ENCODE measurements at places on chromosomes 13 and 19.

GRCh38 chr13:25836574-25837336 is 215.1 kb downstream of the SHISA2 start:
- DNase-seq: no peak

DNA sequence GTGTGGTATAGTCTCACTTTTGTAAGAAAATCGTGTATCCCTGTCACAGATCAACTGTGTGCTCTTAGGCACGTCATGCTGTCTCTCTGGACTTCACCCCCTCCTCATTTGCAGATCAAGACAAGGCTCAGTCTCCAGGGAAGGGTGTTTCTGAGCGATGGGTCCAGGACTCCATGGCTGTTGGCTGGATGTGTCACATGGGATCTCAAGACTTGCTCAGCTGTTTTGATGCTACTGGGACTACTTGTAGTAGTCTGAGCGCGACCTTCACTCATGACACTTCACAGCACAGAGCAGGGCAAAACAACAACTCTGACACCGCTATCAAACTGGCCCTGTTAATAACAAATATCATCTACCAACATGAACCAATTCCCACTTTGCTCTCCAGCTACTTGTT is 36.2 kb downstream of the SMAD9 start:
- no peak for DNase-seq

DNA sequence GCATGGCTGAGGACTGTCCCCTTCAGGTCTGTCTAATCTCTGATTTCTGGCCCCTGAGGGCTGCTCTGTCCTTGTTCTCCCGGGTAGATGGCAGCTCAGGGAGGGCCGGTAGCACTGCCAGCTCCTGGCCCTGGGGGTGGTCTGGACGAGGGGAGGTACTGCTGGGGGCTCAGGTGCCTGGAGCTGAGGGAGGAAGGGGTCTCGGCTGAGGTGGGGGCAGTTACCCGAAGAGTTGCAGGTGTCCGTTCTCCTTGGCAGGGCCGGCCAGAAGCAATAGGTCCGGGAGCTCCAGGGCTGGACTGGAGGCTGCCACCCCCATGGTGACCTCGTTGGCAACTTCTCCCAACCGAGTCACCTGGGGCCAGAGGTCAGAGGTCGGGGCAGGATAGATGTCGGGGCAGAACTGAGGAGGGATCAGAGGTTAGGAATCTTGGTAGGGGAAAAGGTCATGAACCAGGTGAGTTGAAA is 1.2 kb upstream of the EMC10 start:
- DNase-seq: no peak

- no peak for DNase-seq
These were observed 4.6 kb downstream of the AP2S1 start for GRCh38 chr19:46845959-46846459.

- DNase-seq: peak; percentile 55
These were observed 759 bp downstream of the ZMYM2 start for GRCh38 chr13:19959141-19959830.

Data from activated T-cell treated with anti-CD3 and anti-CD28 coated beads for 1 hour (primary cell).